Type B pancreatic cell (in vitro differentiated cells): ENCODE measurements at places on chromosomes 11 and 22.

DNA sequence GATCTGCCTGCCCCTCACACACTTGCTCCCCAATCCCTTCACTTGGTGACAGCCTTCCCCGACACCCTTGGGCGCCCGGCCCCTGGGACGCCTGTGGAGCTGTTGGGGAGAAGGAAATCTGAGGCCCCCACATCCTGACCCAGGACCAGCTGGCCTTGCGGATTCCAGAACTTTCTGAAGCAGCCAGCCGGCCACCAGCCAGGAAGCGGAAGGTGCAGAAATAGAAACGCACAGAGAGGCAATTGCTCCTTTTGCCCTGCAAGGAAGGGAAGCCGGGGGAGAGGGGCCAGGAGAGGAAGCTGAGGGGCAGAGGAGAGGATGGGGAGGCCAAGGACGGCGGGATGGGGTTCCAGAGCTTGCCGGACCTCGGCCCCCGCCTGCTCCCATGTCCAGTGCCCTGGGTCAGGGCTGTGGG is 66.7 kb upstream of the LINC01488 start:
- H3K36me3 ChIP-seq = no peaks in the 10 kb centered on the region
- no peak overlapping the region for H3K4me3 ChIP-seq
- no peak overlapping the region for H3K27ac ChIP-seq
- H3K27me3 ChIP-seq = no peaks in the 10 kb centered on the region
- no peak for DNase-seq
- H3K4me1 ChIP-seq = peaks cover 20% of the 10 kb centered on the region

GRCh38 chr22:36237462-36238372 is 1.6 kb downstream of the APOL2 start:
- no peak for DNase-seq
- peaks cover 46% of the 10 kb centered on the region for H3K4me1 ChIP-seq
- peak overlapping the region; percentile 96 for H3K4me3 ChIP-seq

GRCh38 chr11:45108070-45109064 is 38.1 kb upstream of the PRDM11 start:
- H3K4me3 ChIP-seq = no peak overlapping the region
- peaks cover 25% of the 10 kb centered on the region for H3K27me3 ChIP-seq
- no peaks in the 10 kb centered on the region for H3K36me3 ChIP-seq
- no peak overlapping the region for H3K27ac ChIP-seq

- no peaks in the 10 kb centered on the region for H3K27me3 ChIP-seq
- H3K36me3 ChIP-seq = no peaks in the 10 kb centered on the region
- H3K27ac ChIP-seq = no peak overlapping the region
- no peak for DNase-seq
These were observed 29.3 kb downstream of the RRAS2 start for GRCh38 chr11:14329702-14330101.
